ENCODE measurements at places on chromosomes 16 and 17.

- DNase-seq = no peak
Observed at GRCh38 chr17:4438162-4438944, 4.6 kb downstream of the SPNS3 start.

DNA sequence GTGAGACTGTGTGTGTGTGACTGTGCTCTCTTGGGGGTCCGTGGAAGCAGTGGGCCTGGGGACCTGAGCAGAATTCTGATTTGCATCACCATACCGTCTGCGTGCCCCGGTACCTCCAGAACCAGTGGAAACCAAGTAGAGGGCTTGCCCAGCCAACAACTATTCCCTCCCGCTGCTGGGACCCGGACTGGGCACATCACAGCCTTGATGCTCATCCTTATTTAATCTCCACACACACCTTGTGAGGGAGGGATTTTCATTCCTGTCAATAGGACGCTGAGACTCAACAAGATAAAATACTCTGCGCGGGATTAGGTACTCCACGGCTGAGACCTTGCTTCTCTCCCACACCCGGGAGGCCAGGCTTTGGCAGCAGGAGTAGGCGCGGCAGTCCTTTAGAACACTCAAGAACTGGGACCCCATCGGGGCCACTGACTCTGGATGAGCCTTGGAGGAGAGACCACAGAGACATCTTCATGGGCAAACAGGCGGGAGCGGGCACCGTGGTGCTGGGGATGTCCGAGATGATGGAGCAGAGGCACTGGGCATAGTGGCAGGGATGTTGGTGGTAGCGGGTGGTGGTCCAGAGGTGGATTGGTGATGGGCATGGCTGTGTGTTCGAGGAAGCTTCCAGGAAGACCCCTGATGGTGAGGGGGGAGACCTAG lies 208.0 kb downstream of the NTN1 start:
- DNase-seq = no peak

DNA sequence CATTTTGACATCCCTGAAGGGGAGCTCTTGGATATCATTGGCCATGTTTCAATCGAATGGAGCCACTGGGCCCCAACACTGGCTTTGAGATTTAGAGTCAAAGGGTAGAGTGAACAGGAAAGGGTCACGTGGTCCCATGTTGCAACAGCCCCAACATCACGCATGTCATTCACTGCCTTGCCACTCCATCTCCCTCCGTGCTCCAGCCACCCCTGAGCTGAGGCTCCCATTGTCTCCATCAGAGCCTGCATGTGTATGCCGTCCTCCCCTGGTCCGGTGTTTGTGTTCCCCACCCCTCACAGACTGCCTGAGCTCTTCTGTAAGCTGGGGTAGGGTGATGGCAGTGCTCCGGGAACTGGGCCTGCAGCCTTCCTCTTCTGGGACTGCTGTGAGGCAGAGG lies 12.1 kb downstream of the NFE2L1 start:
- no peak for DNase-seq

GRCh38 chr16:15644267-15644961 lies 1.5 kb upstream of the MARF1 start:
- DNase-seq = no peak

GRCh38 chr16:57091975-57092785 lies at the start of gene CPNE2:
TSS of gene CPNE2 (plus strand) at chr16:57092583. CDS start at chr16:57110743, 18,160 bp downstream.
- DNase-seq = no peak

GRCh38 chr17:3812771-3813170 lies 11.8 kb upstream of the ITGAE start:
- DNase-seq = no peak

DNA sequence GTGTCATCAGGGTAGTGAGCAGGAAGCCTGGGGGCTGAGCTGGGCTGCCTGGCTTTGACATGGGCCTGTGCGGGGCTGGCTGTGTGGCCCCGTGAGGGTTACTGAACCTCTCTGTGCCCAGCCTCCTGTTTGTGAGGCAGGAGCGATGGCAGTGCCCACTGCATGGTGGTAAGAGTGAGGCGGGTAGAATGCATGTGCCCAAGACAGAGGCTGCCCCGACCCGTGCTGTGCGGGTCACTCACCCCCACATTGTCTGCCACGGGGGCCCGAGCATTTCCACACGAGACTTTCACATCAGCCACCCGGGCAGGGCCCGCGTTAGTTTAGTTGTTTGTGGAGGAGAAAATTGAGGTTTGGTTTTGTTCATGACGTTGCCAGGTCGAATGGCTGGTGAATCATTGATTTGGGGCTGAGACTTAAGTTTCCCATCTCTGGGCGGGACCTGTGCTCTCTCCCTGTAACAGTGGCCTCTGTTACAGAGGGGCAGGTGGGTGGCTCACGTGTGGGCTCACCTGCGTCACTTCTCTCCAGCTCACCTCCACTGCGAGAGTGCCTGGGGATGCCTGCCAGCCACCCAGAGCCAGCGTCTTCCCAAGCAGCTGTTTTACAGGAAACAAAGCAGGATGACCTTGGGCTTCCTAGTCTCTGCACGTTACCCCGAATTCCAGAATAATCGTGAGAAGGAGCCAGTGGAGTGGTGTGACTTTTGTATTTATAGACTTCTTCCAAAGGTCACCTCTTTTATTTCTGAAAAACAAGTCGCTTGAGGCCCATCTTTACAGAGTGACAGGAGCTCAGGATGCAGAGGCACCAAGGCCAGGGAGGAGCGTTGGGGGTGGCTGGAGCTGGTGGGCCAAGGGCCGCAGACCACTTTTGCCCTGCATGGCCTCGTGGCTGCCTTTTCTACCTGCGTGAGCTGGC lies 150.6 kb downstream of the RPTOR start:
- no peak for DNase-seq

DNA sequence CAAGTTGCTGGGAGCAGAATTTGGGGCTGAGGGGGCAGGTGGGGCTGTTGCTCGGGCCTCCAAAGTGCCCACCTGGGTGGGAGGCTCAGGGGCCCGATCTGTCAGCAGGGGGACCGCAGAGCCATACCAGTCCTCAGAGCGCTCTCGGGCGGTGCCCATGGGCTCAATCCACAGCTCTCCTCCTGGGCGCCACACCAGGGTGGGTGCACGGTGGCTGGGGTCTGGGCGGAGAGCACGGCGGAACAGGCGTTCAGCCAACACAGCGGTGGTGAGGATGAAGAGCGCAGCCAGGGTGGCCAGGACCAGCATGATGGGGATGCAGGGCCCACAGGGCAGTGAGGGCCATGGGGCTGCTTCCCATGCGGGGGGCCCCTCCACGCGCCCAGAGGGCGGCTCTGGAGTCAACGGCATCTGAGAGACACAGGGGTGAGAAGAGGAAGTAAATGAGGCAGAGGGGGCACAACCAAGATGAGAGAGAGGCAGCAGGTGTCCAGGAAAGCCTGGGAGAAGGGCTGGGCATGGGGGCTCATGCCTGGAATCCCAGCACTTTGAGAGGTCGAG lies 1.2 kb downstream of the C16orf54 start:
- DNase-seq = no peak

- no peak for DNase-seq
Observed at GRCh38 chr17:17015230-17015629, 27.0 kb upstream of the MPRIP start.

DNA sequence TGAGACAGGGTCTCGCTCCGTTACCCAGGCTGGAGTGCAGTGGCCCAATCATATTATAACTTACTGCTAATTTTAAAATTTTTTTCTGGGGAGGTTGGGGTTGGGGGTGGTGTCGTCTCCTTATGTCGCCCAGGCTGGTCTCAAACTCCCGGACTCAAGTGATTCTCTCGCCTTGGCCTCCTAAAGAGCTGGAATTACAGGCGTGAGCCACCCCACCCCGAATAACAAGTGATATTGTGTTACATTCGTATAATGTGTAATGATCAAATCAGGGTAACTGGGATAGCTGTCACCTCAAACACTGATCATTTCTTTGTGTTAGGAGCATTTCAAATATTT lies 16.2 kb upstream of the KPNA2 start:
- DNase-seq = no peak

DNA sequence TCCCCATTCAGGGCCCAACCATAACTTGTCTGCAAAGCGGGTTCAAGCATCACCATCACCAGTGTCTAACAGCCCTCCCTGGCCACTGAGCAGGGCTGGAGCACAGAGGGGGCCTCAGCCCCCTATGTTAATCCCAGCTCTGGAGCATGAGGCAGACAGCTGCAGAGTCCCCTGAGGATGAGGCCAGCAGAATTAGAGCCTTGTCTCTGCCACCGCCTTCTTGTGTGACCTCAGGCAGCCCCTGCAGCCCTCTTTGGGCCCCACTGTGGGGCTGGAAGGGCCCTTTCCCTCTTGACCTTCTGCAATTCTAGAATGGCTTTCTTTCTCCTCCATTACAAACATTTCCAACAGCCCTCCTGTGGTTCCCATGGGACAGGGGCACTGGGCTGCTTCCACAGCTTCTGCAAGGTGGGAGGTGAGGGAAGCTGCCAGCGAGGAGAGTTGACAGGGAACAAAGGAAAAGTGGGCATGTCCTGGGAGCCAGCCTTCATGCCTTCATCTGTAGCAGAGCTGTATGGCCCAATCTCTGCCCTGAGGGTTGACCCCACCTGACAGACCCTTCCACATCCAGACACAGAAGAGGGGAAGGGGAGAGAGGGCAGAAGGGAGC lies 65.7 kb downstream of the TMEM132E start:
- DNase-seq = no peak

DNA sequence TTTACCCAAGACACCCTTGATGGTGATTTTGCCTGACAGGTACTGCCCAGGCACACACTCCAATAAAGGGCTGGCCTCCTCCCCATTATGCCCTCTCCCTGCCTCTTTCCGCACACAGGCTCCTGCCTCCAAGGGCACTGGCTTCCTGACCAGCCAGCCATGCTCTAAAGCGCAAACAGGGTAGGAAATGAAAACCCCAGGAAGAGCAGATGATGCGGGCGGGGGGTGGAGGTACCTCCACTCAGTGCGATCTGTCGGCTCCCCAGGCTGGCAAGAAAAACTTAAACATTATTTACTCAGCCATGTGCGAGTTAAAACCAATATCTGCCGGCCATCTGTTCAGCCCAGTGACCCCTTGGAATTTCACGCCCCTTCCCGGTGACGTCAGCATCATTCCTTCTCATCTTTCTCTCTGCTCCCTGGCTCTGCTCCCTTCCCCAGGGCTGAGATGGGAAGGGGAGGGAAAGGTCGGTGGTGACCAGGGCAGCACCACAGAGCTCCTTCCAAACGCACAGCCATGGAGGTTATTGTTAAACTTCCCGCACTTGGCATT lies 262.5 kb downstream of the CBLN1 start:
- DNase-seq = no peak
